H1 (cell line): ENCODE measurements at places on chromosomes 1 and 21.

- no peak overlapping the region for H3K27ac ChIP-seq
- H3K36me3 ChIP-seq, result no peaks in the 10 kb centered on the region
- peaks cover 23% of the 10 kb centered on the region for H3K4me1 ChIP-seq
- no peaks in the 10 kb centered on the region for H3K27me3 ChIP-seq
Measured at GRCh38 chr1:54314696-54315095, 91.5 kb downstream of the SSBP3 start.

DNA sequence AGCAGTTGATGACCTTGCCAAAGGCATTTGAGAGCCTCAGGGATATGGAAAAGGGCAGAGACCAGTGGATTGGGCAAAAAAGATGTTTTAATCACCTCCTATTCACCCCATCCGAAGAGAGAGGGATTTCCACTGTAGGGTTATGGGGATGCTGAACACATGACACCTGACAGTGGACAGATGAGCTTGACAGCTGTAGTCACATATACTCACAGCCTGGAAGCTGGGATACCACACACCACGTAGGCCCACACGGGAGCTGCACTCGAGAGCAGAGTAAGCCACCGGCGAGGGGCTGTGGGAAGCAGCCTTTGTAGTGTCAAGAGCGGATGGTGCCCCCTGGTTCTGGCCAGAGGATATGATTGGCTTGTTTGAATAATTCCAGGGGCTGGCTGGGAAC is 20.0 kb downstream of the ZBTB40 start:
- no peaks in the 10 kb centered on the region for H3K27me3 ChIP-seq
- no peaks in the 10 kb centered on the region for H3K36me3 ChIP-seq
- no peaks in the 10 kb centered on the region for H3K4me1 ChIP-seq
- DNase-seq, result no peak

DNA sequence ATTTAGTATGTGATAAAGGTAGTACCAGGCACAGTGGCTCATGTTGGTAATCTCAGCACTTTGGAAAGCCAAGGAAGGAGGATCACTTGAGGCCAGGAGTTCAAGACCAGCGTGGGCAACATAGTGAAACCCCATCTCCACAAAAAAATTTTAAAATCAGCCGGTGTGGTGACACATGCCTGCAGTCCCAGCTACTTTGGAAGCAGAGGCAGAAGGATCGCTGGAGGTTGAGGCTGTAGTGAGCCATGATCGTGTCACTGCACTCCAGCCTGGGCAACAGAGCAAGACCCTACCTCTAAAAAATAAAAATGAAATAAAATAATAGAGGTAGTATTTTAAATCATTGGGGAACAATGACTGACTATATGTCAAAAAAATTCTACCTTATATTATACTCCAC is 17.2 kb downstream of the SASS6 start:
- H3K27me3 ChIP-seq, result no peaks in the 10 kb centered on the region
- H3K36me3 ChIP-seq, result no peaks in the 10 kb centered on the region
- H3K27ac ChIP-seq, result no peak overlapping the region
- no peak for DNase-seq

GRCh38 chr1:169836198-169836597 is 41.5 kb upstream of the METTL18 start:
- no peaks in the 10 kb centered on the region for H3K27me3 ChIP-seq
- H3K4me1 ChIP-seq, result no peaks in the 10 kb centered on the region
- no peak for DNase-seq

GRCh38 chr1:203570805-203571204 is 55.8 kb upstream of the ATP2B4 start:
- DNase-seq, result no peak
- H3K27me3 ChIP-seq, result no peaks in the 10 kb centered on the region
- H3K27ac ChIP-seq, result no peak overlapping the region
- H3K4me3 ChIP-seq, result no peak overlapping the region
